ENCODE measurements at places on chromosomes 3 and 15.

DNA sequence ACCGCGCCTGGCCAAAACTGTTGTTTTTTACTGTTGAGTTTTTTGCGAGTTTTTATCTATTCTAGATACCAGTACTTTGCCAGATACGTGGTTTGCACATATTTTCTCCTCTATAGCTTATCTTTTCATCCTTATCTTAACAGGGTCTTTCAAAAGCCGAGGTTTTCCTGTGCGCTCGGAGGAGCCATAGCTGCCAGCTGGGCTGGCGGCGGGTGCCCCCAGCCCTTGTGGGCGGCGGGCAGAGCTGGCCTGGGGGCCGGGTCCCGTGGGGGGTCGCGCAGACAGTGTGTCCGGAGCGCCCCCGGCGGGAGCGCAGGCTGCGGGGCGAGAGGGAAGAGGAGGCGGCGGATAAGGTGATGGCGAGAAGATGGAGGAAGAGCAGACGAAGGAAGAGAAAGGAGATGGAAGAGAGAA lies 11.1 kb upstream of the EIF4A2 start:
- DNase-seq: no peak

GRCh38 chr3:73411993-73412392 lies 212.7 kb downstream of the PDZRN3 start:
- no peak for DNase-seq

GRCh38 chr3:64773137-64773536 lies 85.3 kb upstream of the ADAMTS9 start:
- no peak for DNase-seq

- DNase-seq: no peak
Measured at GRCh38 chr3:23723141-23723540, 82.6 kb upstream of the UBE2E1 start.

DNA sequence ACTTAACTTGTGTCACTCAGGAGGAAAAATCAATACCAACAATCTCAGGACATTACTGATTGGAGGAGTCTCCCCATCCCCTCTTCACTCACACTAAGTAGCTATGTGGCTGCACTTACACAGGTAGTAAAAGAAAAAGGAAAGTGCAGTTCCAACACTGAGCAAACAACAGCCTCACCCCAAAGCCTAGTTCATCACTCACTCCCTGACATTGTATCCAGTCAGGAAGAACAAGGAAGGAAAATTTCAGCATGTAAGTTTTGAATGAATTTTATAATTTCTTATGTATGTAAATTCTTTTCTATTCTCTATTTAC lies 273.4 kb downstream of the IGSF11 start:
- DNase-seq: no peak

GRCh38 chr15:77015646-77016320 lies 20.9 kb downstream of the PSTPIP1 start:
- no peak for DNase-seq

DNA sequence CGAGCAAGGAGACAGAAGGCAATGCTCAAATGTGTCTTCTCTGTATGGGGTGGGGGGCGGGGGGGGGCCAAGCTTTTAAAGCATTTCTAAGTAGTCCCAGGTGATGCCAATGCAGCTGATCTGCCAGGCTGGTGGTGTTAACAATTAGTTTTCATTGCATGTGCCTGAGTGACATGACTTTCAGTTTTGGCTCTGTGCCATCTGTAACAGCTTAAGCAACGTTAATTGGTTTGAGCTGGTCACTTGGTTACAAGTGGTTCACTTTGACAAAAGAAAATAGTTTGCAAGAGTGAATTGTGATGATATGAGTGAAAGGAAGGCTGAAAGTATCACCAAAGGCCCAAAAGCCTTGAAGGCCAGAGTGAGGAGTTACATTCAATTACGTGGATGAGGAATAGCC lies 26.4 kb upstream of the LRIG1 start:
- DNase-seq: no peak

DNA sequence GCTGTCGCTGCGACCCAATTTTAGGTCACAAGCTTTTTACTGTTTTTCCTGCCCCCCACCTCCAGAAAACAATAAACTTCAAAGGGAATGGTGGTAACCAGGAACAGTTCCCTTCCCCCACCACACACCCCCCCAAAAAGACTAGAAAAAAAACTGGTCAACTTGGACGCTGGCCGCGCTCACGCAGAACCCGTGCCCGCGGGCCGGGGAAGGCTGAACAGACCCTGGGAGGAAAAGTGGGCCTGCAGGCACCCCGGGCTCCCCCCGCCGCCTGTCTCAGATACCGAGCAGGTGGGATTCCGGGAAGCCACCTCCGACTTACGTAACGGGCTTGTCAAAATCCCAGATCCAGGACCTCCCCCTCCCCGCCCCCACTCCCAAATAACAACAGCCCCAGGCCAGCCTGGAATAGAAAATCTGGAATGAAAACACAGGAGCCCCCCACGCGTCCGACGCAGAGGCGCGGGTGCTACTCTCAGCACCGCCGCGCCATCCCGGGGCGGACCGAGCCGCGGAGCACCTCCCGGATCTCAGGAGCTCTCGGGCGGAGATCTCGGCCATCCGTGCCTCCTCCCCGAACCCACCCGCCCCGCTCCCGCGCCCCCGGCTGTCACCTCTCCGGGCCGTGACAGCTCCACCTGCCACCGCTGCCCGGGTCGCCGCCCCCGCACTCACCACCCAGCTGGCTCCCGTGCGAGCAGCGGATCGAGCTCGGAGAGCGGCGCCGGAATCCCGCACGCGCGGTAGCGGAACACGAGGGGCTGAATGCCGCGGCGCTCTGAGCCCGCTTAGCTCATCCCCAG lies 557 bp downstream of the DENND4A start:
- DNase-seq: no peak

- no peak for DNase-seq
Measured at GRCh38 chr3:123834631-123835030, 49.5 kb downstream of the MYLK start.

DNA sequence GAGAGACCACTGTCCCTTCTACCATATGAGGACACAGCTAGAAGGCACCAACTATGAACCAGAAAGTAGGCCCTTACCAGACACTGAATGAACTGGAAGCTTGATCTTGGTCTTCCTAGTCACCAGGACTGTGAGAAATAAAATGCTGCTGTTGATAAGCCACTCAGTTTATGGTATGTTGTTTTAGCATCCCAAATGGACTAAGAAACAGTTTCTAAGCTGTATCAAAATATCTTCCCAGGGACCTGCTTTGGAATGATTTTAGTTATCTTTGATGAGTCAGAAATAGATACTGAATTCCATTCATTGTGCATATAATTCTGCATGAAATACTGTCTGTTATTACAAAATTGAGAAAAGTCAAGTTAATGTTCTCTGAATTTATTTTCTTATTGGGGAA lies 18.6 kb downstream of the WDR76 start:
- DNase-seq: no peak

DNA sequence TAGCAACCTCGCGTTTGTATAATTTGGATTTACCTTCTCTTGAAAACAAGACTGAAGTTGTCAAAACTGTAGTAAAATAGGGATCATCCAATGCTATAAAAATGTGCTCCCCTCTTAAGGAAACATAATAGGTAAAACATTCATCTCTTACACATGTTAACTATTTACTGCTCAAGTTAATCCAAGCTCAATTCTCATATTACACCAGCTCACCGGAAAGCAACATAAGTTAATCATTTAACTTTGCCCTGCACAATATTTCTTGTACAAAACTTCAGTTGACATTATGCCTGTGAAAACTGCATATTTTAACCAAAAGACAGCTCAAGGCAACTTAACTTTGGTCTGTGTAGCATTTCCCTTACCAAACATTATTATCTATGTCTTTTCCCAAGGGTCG lies 634.2 kb downstream of the NAALADL2 start:
- no peak for DNase-seq

- no peak for DNase-seq
Measured at GRCh38 chr15:48823237-48823636, 12.4 kb upstream of the CEP152 start.

GRCh38 chr3:28033059-28033784 lies 208.2 kb upstream of the CMC1 start:
- DNase-seq: no peak

- DNase-seq: no peak
Measured at GRCh38 chr15:99436542-99437314, 129.1 kb upstream of the MEF2A start.

- no peak for DNase-seq
Measured at GRCh38 chr3:144275005-144275404, 303.4 kb downstream of the DIPK2A start.

GRCh38 chr3:62653796-62654195 lies 221.4 kb downstream of the CADPS start:
- DNase-seq: no peak

- DNase-seq: no peak
Measured at GRCh38 chr3:175399156-175399840, 540.2 kb downstream of the NAALADL2 start.

- DNase-seq: no peak
Measured at GRCh38 chr15:94061041-94061440, 170.3 kb upstream of the MCTP2 start.

DNA sequence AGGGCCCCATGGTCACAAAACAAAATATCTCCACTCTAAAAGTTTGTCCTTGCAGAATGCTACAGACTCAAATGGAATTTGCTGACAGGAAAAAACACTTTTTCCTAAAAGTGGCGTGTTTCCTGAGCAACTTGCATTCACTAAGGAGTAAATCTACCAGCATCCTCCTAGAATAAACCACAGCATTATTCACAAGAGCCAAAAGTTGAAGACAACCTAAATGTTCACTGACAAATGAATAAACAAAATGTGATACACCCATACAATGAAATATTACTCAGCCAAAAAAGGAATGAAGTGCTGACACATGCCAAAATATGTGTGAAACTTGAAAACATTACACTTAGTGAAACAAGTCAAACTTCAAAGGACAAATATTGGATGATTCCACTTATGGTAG lies 28.9 kb downstream of the ITGB5 start:
- DNase-seq: no peak

GRCh38 chr3:62718515-62719320 lies 156.5 kb downstream of the CADPS start:
- DNase-seq: no peak

DNA sequence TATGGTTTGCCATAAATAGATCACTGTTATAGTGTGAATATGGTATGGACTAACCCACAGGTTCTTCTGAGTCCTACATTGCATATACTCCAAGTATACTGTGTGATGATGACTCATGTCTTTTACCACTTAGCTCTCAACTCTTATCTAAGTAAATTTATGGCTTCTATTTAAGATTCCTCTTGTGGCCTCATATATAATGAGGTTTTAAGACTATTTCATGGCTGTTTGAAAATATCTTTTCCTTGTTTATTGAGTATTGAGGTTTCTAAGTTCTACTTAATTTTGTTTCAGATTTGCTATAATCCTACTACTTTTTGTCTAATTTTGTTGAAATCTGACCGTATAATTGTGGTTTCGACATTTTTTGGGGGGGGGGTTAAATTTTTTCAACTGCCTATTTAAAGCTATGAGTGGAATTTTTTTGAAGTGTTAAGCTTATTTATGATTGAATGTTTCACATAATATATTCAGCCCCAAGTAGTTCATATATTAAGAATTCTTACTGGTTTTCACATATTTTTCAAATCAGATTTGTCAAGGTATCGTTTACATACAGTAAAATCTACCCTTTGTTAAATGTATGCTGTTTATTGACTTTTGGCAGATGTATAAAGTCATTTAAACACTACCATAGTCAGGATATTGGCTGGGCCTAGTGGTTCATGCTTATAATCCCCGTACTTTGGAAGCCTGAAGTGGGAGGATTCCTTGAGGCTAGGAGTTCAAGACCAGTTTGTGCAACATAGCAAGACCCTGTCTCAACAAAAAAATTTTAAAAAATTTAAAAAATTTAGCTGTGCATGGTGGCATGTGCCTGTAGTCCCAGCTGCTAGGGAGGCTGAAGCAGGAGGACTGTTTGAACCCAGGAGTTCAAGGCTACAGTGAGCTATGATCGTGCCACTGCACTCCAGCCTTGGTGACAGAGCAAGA lies 11.7 kb downstream of the SLC25A36 start:
- DNase-seq: no peak

DNA sequence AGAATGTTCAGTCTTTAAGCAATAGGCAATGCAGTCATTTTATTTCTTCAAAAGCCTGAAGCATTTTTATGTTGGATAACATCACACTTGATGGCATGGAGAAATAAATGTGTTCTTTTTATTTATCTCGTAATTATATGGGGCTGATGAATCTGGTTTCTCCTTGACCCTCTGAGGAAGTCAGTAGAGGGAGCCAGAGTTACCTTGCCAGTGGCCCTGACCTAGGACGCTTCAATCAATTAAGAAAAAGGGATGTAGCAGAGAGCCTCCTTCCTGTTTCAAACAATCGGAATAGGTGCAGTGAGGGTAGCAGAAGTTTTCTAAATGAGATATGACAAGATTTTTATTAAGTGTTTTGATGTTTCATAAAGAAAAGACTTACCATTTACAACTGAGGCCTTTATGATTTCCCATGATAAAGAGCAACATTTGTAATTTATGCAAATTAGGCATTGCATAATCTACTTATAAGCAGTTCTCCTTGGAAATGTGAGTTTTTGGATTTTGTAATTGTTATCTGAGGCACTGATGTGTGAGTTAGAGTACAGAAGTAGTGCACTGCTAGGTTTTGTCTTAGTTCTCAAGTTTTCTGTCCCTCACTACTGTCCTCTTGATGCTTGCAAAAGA lies 129.1 kb downstream of the RAP2B start:
- DNase-seq: no peak

DNA sequence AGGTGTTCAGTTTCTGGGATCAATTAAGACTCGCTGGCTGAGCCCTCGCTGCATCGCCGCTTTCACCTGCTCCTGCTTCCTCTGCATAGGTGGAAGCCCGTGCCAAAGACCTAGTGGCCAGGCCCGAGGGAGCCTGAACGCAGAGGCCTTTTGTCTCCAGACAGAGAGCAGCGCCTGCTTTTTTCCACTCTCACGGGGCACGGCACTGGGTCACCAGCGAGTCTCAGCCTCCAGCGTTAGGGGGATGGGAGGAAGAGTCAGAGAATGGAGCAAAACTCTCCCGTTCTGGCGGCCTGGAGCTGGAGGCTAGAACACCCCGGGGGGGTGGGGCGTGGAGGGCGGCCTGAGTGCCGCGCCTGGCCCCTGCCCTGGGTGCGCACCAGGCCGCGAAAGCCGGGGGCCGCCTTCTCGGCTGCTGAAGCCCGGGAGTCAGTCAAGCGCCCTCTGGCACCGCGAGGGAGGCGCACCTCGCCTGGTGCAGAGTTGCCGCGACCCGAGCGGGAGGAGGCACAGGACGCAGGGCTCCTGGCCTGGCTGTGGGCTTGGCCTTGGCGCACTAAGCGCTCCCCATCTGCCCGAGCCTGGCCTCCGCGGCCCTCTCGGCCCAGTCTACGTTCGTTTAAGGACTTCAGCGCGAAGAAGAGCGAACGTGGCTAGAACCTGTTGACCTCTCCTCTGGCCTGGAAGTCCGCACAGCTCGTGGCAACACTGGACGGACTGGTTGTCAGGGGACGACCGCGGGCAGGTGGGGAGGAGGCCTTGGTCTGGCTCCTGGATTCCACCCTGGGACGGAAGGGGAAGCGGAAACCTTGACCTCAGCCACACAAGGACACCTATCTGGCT lies 21.5 kb downstream of the NR2F2 start:
- no peak for DNase-seq

GRCh38 chr3:149291178-149291577 lies 42.3 kb downstream of the TM4SF18 start:
- no peak for DNase-seq
